H9 (cell line): ENCODE measurements at places on chromosomes 5 and 9.

DNA sequence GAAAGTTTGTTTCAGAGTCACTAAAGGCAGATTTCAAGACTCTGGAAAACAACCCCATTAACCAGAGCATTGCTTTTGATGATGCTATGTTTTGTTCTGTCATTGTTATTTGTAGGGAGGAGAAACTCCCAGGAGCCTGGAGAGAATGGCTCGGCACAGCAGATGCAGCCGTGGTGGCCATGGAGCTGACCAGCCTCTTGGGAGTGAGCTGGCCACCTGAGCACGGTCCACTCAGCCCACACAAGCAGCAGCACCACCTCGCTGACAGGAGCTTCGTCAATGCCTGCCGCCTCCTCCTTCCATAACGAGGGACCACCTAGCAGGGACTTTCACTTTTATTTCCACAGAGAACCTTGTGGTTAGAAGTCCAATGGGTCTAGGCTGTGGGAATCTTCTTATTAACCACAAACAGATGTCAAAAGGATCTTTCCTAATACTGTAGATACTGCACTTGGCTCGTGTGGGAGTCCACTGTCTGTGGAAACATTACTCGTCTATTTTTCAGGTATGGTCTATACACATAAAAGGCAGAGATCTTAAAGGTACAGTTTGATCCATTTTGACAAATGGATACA lies 21.0 kb upstream of the SMIM32 start:
- no peak for DNase-seq

- DNase-seq: no peak
Observed at GRCh38 chr5:157280927-157281326, 15.0 kb downstream of the CYFIP2 start.

- DNase-seq: no peak
Observed at GRCh38 chr5:122332599-122333555, 20.8 kb downstream of the SNCAIP start.

DNA sequence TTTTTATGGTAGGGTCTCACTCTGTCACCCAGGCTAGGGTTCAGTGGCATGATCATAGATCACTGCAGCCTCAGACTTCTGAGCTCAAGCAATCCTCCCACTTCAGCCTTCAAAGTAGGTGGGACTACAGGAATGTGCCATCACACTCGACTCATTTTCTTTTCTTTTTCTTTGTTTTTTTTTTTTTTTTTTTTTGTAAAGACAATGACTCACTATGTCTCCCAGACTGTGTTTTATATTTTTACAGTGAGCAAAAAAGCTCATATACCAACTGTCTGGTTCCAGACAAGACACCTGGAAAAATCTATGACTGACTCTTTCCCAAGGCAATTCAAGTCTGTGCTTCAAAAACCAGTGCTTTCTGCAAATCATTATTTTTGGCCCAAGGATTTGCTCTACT lies 10.8 kb upstream of the FOXD1 start:
- DNase-seq: no peak

DNA sequence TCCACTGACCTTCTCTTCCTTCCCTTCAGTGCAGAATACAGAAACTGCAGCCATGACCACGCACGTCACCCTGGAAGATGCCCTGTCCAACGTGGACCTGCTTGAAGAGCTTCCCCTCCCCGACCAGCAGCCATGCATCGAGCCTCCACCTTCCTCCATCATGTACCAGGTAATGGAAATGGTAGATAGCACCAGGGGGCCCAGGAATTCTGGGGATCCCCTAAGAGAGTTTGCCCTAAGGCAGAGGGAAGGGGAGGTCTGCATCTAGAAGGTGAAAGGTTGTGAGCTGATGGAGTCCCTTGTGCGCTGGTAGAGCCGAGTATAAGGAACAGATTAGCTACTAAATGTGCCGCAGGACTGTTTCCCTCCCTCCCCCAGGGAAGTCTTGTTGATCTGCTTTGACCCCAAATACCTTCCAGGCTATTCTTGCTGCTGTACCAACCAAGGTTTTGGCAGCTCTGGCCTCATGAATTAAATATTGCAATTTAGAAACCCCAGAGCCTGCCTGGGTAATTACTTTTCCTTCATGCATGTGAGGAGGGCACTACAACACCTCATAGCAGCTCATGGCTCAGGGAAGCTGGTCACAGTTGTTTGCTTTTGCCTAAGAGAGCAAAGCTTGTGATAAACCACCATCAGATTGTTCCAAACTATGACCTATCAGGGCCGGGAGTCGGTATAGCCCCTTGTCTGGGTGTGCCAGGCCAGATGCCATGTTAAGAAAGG lies 19.6 kb downstream of the CYFIP2 start:
- DNase-seq: no peak

GRCh38 chr5:152331006-152331405 lies 74.1 kb downstream of the NMUR2 start:
- no peak for DNase-seq

GRCh38 chr5:67350185-67350584 lies 153.6 kb upstream of the CD180 start:
- DNase-seq: no peak

DNA sequence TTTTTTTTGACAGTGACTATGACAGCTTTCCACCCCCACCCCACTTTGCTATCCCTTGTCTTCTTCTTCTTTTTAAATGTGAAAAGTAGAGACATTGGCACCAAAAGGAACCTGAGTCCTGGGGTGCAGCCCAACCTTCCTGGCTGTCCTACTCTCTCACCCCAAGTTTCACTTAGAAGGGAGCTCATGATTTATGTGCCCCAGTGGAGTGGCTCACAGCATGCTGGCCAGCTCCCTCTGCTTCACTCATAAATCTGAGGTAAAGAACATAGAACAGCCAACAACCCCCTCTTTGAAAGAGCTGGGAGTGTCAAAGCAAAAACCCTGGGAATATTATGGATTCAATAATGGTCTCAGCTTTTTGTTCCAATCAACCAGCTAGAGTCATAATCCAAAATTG lies 196.3 kb upstream of the DAPK1 start:
- DNase-seq: no peak

DNA sequence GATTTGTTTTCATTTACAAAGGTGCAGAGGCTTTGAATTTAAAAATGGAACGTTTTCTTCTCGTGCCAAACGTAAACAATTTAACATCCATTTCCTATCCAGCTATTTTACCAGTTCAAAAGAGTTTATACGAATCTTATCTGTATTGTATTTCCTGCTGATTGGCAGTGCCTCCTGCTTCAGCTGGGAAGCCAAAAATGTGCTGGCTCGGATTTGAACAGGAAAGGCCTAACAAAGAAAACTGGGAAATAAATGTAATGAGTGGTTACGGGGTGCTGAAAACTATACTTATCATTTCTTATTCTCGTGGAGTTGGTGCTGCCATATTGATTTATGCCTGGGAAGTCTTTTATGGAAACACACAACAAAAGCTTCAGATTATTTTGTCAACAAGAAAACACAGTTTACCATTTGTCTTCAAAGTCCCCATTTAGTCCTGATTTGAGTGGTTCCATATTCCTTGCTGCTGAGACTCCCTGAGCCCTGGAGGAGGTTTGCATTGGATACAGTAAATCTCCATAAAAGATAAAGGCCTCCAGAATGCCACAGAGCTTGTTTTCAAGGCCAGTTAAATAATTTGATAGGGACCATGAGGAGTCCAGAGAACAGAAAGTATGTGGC lies 507.4 kb downstream of the RASEF start:
- DNase-seq: no peak

DNA sequence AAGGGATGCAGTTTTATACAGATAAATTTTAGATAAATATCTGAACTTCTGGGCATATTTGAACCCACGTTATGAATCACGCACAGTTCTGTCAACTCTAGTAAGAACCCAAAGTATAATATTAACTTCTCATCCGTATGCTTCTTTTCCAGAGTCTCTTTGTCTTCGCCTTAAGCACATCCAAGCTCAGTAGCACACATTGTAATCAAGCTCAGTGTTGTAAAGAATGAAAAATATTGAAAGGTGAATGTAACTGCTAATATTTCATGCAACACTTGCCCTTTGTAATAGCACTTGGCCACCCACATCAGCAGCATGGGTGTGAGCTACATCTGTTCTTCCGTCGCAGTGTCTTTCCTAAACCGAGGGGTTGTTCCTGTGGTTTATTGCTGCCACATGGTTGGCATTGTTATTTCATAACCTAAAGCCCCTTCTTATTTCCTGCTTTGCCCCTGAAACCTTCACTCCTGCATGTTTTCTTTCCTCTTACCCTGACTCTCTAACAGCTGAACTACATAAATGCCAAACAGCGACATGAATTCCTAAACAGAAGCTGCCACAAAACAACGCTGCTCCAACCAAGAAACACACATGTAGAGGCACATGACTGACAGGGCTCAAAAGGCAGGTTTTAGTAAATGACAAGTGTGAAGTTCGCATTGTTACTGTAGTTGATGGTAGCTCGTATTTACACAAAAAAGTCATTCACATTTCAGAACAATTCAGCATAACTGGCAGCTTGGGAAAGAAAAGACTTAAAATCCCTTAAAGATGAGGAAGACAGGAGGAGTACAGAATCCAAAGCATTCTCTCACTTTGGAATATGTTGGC lies 190.1 kb upstream of the MEF2C start:
- no peak for DNase-seq

GRCh38 chr5:111472579-111472978 lies 39.8 kb downstream of the STARD4 start:
- DNase-seq: no peak
